ENCODE measurements at places on chromosomes 16 and 17.

- DNase-seq, result no peak
These were observed 81.6 kb downstream of the MYH11 start for GRCh38 chr16:15775209-15775608.

DNA sequence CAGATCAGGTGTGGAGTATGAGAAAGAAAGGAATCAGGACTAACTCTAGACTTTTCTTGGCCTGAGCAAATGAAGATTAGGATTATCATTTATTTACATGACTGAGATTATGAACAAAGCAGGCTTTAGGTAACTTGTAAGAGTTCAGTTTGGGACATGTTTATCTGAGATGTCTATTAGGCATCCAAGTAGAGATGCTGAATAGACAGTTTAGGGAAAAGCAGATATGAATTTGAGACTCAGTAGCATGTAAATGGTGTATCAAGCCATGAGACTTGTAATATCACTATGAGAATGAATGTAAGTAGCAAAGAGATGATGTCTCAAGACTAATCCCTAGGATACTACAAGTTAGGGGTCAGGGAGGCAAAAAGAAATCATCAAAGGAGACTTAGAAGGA is 8.6 kb upstream of the HS3ST2 start:
- DNase-seq, result no peak

DNA sequence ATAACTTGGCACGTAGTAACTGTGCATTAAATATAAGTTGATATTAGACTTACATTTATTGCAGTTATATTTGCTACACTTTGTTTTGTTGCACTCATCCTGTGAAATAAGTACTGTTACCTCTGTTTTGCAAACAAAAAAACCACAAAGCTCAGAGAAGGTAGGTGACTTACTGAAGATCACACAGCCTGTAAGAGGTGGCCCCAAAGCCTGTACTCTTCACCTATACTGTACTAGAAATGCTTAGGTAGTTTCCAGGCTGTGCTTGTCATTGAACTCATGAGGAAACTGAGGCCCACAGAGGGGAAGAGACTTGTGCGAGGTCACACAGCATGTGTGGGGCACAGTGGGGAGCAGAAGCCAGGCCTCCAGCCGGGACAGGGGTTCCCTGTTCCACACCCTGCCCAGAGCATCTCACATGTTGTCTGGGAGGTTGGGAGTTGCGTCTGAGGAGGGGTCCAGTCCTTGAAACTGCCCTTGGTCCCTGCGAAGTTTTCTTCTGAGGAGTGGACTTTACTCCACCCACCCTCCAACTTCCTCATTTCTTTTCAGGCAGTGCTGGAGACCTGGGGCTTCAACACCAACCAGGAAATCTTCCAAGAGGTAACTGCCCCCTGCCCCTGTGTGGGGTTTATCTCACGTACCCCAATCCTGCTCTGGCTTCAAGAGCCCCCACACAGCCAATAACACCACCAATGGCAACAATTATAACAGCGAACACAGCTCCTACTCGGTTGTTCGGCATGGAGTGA is 13.0 kb downstream of the CETP start:
- DNase-seq, result no peak

GRCh38 chr17:19244781-19245180 is 7.6 kb downstream of the EPN2 start:
- DNase-seq, result no peak

- no peak for DNase-seq
These were observed 398.1 kb downstream of the KCNJ18 start for GRCh38 chr17:22090263-22090935.

DNA sequence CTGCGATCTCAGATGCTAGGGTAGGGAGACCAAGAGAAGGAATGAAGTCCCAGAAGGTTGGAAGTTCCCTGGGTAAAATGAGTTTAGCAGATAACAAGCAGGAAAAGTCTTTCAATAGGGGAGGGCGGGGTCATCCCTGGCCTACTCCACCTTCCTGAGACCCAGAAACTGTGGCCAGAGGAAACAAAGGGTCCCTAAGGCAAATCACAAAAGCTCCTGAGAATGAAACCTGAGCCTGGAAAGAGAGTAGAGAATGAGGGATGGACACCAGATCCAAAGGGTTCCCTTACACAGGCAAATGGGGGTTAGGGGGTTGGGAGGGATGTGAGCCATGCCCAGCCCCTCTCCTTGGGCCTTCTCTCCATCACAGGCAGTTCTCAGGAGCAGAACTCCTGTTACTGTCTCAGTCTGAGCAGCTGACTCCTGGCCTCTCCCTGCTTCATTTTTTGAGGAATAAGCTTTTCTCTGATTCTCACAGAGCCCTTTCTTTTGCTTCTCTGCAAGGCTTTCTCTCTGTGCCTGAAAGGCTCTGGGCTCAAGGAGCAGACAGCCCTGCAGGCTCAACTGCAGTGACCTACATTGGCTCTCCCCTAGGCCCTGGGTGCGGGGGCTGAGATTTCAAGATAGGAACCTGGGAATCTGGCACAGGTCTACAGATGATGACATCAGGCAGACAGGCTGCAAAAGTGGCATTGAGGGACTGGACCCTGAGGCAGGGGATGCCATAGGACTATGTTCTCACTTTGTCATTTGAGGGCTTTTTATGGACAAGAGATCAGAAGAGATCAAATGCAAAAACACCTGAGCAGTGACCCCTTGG is 9.8 kb upstream of the NR1D1 start:
- no peak for DNase-seq

GRCh38 chr17:63434951-63435571 is 11.0 kb downstream of the CYB561 start:
- DNase-seq, result no peak

DNA sequence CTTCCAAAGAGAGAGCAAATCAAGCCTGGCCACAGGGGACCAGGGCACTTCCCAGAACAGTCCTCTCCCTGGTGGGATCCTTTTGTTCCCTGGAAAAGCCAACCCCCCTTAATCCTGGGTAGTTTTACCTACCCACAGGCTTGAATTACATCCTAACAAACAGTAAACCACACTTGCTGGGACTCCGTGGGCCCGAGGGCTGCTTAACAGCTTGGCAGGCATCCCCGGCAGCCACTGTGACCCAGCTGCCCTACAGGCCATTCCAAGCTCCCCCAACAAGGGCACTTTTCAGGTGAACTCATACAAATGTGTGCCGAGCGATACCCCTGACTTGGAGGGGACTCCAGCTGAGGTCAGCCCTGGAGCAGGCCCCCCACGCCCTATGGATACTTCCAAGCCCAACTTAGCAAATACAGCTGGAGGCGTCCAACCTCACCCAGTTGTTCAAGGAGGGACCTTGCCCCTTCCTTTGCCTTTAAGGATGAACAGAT is 26.4 kb downstream of the ADCY9 start:
- DNase-seq, result no peak

DNA sequence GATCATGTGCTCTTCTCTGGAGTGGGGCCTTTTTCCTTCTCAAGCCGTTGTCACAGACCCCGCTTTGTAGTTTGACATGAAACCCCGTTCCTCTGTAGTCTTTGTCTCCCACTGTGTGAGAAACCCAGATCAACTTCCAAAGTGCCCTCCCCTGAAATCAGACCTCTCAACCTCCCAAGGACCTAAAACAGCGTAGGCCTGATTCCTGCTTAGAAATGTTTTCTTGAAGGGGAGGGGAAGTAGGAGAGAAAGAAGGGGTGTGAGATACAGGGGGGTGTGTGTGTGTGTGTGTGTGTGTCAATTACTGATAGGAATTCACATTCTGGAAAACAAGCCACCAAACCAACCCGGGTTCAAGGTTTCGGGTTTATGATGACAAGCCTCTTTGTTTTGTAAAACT is 1.4 kb downstream of the UBE2O start:
- no peak for DNase-seq

GRCh38 chr17:77177002-77177741 is 36.4 kb downstream of the SEC14L1 start:
- DNase-seq, result no peak

DNA sequence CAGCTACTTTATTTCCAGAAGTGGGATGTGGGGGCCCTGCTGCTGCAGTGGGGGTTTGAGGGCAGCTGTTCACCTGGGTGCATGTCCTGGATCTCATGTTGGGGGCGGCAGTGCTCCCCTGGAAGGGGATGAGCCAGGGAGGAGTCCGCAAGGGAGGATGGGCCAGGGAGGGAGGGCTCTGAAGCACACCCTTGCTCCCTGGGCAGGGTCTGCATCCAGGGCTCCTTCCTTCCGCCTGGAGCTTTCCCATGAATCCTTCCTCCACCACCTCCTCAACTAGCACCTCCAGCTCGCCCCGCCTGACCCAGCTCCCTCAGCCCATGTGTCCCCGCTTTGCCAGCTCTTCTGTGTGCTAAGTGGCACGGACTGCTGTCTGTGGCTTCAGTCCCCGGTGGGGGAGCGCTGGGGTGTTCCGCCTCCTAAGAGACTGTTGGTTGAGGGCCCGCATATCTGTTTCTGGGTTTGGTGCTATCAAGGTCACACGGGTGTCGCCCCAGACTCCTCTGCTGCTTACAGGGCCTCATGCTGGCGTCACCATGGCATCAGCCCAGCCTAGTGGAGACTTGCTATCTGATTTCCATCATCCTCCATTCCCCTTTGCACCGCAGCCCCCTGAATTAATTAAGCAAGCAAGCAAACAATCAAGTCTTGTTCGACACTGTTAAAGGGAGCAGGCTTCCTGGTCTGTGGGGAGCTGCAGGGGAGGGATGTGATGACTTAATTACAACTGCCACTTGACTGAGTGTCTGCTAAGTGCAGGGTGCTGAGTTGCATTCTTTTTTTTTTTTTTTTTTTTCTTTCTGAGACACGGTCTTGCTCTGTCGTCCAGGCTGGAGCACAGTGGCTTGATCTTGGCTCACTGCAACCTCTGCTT is 71.8 kb downstream of the PRKCA start:
- DNase-seq, result peak; percentile 42

DNA sequence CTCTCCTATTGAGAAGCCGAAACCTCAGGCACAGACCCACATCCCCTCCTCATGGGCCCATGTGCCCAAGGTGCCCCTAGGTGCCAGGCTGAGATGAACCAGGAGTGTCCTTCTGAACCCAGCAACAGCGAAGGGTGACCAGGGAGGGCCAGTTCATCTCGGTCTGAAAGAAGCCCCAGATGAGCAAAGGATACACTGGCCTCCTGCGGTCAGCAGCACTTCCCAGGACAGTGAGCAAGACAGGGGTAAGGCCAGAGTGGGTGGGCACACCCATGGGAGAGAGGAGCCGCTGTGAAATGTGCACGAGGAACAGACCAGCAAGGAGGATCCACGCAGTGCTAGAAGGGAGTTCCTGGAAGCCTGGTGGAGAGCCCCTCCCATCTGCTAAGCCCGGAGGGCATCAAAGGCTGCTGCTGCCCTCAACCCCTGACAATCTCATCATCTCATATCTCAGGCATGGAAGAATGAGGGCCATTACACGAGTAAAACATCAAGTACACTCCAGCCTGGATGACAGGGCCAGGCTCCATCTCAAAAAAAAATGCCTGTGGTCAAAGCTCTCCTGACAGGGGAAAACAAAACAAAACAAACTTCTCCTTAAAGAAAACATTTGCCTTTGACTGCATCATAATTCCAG is 3.3 kb upstream of the HBZ start:
- no peak for DNase-seq

GRCh38 chr16:27085182-27085581 is 18.5 kb downstream of the C16orf82 start:
- DNase-seq, result no peak

DNA sequence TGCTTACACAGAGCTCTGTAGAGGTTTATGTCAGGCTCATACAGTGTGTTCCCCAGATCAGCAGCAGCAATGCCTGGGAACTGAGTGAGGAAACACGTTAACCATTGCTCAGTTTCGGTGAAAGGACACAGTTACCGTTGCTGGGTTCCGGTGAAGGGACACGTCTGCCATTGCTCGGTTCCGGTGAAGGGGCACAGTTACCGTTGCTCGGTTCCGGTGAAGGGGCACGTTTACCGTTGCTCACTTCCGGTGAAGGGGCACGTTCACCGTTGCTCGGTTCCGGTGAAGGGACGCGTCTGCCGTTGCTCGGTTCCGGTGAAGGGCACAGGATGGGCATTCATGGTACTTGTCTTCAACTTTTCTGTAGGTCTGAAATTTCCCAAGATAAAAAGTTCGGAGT is 81.7 kb downstream of the MRM3 start:
- DNase-seq, result no peak
